ENCODE measurements at places on chromosomes 2 and 18. TPM values are rescaled to one million over a fixed set of nuclear protein-coding genes. Genes with fewer than 3 reads are reported as not detected.

INHA gene
- total RNA-seq = not detected

HOXD10 gene
- total RNA-seq = 14.8 TPM

TMEM150A gene
- 10.0 TPM for total RNA-seq

TRIM43 gene
- not detected for total RNA-seq

CASP10 gene
- total RNA-seq = 44.3 TPM

MATN3 gene
- 0.15 TPM for total RNA-seq

GRCh38 chr2:27963472-27963871 is 72.9 kb downstream of the BABAM2 start:
- no peak for DNase-seq

DNA sequence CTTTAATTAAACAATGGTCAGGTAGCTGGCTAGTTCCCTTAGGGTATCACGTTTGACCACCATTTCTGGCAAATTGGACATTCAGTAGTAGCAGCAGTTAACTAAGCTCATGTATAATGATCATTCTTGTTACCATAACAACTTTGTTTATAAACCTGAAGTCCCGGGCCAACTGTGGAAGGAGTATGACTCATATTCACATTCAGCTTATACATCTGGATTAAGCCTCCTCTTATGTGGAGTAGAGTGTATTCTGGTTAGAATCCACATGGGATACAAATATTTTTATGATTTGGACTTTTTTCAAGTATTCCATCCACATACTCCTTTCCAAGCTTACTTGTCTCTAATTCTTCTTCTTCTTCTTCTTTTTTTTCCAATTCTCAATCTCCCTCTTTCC is 70.3 kb upstream of the ZSWIM2 start:
- no peak for DNase-seq

- peak; percentile 29 for DNase-seq
These were observed 34.6 kb downstream of the TGFBRAP1 start for GRCh38 chr2:105294844-105295481.

GRCh38 chr2:26846334-26847306 is 1.3 kb upstream of the DPYSL5 start:
- no peak for DNase-seq

GRCh38 chr18:44195394-44196140 is 485.1 kb upstream of the SETBP1 start:
- DNase-seq = no peak

- no peak for DNase-seq
These were observed 2.6 kb upstream of the TBC1D8 start for GRCh38 chr2:101153787-101154186.

- DNase-seq = no peak
These were observed 527.2 kb upstream of the SOX11 start for GRCh38 chr2:5164776-5165525.

DNA sequence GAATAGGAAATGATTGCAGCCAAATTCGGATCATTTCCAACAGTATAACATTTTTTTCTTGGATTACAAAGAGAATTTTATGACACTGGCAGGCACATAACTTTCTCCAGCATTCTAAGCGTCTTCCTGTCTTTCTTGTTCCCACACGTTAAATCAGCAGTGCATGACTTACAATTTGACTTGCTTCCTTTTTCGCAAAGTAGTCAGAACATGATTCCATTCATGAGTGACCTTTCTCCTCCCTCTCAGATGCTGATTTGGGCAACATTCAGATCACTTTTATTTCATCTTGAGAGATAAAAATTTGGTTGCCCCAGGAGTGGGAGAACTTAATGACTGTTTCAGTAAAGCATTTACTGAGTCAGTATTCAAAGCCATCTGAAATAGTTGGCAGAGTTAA is 858.7 kb upstream of the ACVR2A start:
- DNase-seq = no peak

GRCh38 chr18:48589797-48590519 is 51.1 kb downstream of the CTIF start:
- no peak for DNase-seq

DNA sequence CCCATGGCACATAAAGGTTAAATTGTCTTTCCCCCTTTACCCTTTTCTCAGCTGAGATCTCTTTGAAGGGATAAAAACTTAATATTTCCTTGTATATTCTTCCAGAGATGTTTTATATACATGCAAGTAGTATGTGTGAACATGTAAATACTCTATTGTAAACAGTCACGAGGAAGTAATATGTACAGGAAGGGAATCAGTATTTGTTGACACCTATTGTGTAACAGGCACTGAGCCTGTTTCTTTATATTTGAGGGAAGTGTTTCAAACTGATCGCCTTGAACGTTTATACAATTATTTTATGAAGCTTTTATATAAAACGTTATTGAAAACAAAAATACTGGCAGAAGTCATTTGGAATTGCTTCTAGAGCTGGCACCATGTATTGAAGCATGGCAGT is 13.2 kb downstream of the RALBP1 start:
- DNase-seq = no peak

DNA sequence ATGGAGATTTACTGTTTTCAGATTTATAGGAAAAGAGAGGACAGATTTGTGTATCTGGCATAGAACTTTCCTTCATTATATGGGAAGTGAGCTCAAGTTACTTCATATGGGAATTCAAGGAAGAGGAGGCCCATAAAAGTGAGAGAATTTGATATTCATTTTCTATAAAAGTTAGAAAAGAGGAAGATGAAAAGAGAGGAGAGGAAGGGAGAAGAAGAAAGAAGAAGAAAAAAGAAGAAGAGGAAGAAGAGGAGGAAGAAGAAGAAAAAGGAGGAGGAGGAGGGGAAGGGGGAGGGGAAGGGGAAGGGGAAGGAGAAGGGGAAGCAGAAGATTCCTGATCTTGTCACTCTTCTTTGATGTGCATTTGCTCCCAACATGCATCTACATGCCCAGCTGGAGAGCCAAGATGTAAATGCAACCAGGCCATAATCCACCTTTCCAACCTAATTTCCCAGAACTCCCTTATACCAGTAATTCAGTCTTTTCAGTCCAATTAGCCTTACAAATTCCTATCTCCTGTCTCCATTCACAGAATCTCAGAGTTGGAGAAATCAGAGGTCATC is 15.7 kb upstream of the NMI start:
- no peak for DNase-seq

- no peak for DNase-seq
These were observed 161.4 kb upstream of the SP5 start for GRCh38 chr2:170553748-170554147.

DNA sequence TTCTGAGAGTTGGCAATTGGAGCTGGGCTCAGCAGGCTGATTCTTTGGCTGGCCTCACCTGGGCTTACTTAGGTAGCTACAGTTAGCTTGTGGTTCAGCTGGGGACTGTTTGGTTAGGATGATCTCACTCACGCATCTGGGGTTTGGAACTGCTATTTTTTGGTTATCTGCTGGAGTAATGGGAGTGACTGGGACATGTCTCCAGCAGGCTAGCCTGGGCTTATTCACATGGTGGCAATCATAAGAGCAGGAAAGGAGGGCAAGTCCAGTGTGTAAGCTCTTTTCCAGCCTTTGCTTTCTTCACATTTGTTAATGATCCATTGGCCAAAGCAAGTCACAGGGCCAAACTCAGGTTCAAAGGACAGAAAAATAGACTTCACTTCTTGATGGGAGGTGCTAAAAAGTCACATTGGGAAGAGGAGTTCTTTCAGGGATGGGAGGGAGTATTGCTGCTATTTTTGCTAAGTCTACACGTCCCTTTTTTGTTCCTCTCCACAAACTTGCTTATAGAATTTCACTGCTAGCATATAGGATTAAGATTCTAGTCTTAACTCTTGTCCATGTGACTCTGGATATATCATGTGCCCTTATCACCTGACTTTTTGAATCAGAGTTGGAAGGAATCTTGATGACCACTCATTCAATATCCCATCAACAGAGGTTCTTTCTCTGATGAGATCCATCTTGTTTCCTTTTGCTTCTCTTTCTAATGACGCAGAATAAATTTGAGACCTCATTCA is 174.0 kb downstream of the ZFP36L2 start:
- DNase-seq = peak; percentile 12

DNA sequence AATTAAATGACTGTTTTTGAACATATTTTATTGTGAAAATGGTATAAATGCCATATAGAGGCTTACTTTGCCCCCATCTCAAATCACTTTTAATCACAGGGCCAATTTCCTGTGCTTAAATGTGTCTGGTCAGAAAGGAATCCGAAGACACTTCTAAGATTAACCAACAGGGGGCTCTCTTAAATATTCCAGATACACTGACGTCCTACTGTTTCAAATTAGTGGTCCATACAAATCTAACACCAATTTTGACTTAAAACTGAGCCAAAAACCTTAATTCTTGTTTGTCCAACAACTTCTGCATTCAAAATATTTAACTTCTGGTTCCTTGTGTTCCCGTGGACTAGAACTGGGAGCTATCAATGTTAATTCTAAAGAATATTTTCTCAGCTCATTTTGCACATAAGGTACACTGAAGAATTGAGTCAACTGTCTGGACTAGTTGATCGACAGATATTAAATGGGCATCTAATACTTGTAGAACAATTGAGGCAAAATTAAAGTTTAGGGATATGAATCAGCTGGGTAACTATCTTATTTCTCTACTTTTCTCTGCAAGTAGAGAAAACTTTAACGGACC is 557.5 kb downstream of the ARHGAP15 start:
- DNase-seq = no peak
